Activated T-cell treated with anti-CD3 and anti-CD28 coated beads, Interleukin-2, amount 50 U/mL, for 4 hours (primary cell): ENCODE measurements at places on chromosomes 1 and 21. TPM values are rescaled to one million over a fixed set of nuclear protein-coding genes. Genes with fewer than 3 reads are reported as not detected.

DNA sequence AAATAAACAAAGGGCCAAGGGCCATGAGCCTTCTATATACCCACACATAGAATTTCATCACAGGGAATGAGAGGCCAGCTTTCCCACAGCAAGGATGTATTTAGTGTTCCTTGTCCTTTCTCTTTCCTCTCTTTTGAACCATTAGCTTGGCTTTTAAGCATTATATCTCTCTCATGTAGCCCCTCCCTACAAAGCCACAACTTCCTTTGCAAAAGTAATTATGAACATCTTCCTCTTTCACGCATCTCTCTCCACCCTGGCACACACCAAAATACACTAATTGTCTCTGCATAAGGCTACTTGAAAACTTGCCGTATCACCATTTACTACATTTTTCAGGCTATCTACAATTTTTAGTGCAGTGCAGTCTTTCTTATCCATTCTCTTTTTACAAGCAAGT lies 1.9 kb upstream of the AK5 start:
- no peak for DNase-seq

- DNase-seq: no peak
Measured at GRCh38 chr1:248926401-248927182, 20.6 kb downstream of the PGBD2 start.

DNA sequence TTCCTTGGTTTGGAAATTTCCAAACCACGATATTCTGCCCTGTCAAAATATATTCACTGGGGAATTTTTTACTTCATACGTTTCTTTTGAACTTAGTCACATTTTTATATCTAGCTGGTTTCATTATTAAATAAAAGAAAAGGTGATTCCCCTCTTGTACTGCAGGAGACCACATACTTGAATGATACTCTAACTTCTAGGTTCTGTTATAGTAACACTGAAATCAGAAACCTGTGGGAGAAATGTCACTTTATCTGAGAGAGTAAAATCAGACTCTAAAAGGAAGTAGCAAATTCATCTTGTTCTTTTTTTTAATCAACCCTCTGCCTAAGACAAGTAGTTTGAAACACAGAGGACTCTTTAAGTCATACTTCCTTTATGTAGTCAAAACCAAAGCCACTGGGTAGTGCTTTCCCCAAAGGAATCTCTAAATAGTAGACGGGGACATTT lies 34.4 kb downstream of the MRPL39 start:
- no peak for DNase-seq

Gene CLCNKA
- not detected for total RNA-seq

DNA sequence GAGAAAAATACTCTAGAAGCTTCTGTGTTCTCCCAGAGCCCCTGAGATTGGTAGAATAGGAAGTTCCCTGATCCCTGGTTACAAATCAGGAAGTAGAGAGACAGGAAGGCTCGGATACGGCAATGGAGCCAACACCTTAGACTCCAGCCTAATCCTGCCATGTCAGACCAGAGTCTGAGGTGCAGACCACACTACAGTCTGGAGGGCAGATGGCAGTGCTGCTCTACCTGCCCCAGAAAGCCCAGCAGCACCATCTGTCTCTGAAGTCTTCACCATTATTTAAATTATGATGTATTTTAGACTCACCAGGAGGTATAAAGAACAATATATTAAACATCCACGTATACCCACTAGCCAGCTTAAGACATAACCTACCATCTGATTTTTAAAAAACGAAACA lies 93.0 kb downstream of the MTR start:
- DNase-seq: no peak

DNA sequence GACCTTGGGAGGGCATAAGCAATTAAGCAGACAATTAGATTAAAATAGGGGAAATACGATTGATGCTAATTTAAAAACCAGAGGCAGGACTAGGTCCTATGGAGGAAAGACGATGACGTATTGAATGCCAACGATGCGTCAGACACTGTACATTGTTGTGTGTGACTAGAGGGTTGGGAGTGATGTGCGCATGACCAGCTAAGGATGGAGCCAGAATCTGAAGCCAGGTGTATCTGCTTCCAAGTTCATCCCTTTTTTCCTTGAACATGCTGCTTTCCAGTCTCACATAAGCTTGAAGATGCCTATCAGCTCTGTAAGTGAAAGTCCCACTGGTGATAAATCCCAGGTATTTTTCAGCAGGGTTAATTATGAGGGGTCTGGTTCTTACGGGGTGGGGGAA lies 576.2 kb downstream of the MATN1 start:
- no peak for DNase-seq

DNA sequence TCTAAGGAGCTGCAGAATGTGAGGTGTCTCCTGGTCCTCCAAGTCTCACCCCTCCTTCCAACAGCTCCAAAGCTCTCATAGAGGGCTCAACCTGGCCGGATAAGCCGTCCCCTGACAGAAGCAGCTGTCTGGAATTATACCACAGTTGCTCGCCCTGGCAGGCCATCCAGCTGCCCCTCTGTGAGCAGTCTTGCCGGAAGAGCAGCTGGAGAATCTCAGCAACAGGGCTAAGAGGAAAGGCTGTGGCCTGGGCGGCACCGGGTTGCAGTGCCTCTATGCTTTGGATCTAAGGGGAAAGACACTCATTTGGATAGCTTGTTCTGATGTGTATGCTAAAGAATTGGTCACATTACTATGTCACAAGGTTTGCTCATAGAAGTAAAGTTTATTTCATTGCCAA lies 12.4 kb downstream of the TMCC2 start:
- no peak for DNase-seq

Gene IRF6
- 0.15 TPM for total RNA-seq

DNA sequence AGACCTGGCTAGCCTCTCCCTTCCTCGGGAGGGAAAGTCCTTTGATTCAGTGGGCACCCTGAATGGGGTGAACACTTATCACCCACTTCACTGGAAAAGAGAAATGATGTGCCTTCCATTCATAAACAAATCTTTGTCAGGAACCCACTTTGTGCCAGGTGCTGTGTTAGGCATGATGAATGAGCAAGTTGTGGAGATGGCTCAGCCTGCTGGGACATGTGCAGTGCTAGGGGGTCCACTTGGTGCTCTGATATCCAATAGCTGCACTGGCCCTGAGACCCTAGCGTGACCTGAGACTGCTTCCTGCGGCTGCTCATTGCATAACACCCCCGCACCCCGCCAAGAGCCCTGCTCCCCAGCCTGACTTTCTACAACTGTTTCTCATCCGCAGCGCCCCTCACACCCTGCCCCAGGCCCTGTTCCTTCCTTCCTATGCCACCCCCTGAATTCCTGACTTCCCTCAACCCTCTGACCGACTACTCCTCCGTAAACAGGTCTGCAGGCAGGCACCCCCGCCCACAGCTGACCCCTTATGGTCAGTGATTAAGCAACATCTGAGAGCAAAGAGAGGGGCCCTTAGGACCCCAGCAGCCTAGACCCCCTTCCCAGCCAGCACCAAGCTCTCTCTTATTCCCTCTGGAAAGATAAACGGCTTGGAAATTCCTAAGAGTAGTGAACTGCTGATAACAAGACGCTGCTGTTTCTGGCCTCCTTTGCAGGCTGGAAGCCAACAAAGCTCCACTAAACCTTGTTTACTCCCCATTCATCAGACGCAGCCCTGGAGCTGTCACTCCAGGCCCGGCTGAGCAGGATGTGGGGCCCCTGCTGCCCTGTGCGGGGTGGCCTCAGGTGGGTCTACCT lies 12.9 kb downstream of the CSRP1 start:
- DNase-seq: no peak

Gene CSF3R
- total RNA-seq: not detected

Gene PROK1
- not detected for total RNA-seq

- DNase-seq: no peak
Measured at GRCh38 chr1:89901957-89902669, 81.3 kb downstream of the LRRC8D start.

- no peak for DNase-seq
Measured at GRCh38 chr1:116759636-116760035, 5.4 kb downstream of the CD2 start.

Gene LCE2C
- total RNA-seq: not detected

DNA sequence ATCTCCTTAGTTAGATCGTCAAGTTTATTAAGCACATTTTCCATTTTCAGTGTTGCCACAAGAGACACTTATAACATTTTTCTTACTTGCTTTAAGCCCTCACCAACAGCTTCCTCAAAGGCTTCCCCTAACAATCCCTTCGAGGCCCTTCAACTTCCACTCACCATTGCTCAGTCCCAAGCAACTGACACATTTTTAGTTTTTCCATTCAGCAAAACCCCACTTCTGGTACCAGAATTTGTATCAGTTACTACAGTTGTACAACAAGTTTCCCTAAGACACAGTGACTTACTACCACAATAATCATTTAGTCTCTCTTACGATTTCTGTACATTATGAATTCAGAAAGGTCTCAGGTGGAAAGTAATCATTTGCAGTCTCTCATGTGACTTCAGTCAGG lies 276.8 kb upstream of the PKN2 start:
- DNase-seq: no peak

- no peak for DNase-seq
Measured at GRCh38 chr1:60367532-60367931, 294.0 kb upstream of the C1orf87 start.

- no peak for DNase-seq
Measured at GRCh38 chr1:111281411-111281810, 9.2 kb upstream of the CHIA start.

DNA sequence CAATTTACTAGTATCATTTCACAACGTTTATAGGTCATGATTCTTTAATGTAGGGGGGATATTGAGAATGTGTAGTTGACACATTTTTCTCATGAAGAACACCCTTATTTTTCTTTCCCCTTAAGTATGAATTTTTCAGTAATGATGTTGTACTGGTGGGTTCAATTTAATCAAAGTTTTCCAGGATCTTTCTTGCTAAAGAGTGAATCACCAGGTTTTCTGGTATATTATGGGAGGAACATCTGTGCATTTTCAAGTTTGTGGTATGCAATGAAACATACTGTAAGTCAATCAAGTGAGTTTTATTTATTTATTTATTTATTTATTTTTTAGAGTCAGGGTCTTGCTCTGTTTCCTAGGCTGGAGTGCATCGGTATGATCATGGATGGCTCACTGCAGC lies 221.2 kb upstream of the PTGFR start:
- DNase-seq: no peak

Gene LYSMD1
- total RNA-seq: 3.5 TPM

DNA sequence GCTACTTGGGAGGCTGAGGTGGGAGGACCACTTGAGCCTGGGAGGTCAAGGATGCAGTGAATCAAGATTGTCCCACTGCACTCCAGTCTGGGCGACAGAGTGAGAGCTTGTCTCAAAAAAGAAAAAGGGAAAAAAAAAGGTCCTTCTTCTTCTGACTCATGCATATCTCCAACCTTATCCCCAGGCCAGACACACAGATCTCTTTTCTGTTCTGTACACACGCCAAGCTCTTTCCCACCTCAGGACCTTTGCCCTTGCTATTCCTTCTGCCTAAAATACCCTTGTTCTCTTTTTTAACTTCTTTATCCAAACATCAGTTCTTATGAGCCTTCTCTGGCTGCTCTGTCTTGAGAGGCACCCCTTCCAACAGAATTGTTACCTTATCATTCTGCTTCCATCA lies 22.1 kb downstream of the PLEKHO1 start:
- DNase-seq: no peak

DNA sequence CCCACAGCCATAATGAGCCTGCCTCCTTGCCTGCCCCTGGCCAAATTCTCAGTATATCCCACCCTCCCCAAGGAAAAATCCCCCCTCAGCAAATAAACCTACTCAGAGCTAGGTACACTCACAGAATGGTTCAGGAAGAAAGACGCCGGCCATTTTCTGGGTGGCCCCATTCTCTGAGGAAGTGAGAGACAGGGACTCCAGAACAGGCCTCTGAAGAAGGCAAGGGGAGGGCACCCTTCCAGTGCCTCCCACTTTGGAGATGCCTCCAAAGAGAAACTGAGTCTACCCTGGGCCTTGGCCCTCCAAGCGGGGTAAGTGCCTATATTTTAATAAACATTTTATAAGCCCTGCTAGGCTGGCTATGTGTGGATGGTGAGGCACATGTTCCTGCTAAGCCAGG lies 2.3 kb downstream of the PACC1 start:
- DNase-seq: no peak
